Stimulated activated CD8-positive, alpha-beta memory T cell treated with anti-CD3 and anti-CD28 coated beads, Interleukin-4, amount 100 ng/mL, for 1 hour (primary cell): ENCODE measurements at places on chromosomes 12 and 14.

DNA sequence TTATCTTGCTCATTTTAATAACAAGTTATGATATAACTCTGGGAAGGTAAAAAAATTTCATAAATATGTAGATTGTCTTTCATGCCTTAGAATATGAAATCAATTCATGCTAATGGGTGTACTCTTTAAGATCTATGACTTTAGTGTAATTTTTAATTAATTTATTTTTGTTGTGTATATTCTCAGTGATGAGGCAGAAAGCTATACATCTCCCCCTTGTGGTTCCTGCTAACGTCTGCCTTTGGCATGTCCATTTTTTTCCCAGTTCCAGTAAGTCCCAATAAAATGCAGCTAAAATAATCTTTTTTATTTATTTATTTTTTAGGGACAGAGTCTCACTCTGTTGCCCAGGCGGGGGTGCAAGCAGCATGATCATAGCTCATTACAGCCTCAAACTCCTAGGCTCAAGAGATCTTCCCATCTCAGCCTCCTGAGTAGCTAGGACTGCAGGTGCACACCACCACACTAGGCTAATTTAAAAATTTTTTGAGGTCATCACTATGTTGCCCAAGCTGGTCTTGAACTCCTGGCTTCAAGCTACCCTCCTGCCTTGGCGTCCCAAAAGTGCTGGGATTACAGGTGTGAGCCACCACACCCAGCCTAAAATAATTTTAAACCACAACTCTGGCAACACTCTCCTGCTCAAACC lies 3.3 kb upstream of the CHURC1 start:
- no peak for DNase-seq

- no peak for DNase-seq
These were observed 195.5 kb downstream of the PPM1H start for GRCh38 chr12:62739266-62740015.

- DNase-seq: no peak
These were observed 42.6 kb downstream of the FRS2 start for GRCh38 chr12:69512820-69513219.

- DNase-seq: no peak
These were observed 7.4 kb downstream of the PAPLN start for GRCh38 chr14:73244541-73245290.

GRCh38 chr14:53924753-53925152 lies 31.9 kb downstream of the BMP4 start:
- DNase-seq: no peak

DNA sequence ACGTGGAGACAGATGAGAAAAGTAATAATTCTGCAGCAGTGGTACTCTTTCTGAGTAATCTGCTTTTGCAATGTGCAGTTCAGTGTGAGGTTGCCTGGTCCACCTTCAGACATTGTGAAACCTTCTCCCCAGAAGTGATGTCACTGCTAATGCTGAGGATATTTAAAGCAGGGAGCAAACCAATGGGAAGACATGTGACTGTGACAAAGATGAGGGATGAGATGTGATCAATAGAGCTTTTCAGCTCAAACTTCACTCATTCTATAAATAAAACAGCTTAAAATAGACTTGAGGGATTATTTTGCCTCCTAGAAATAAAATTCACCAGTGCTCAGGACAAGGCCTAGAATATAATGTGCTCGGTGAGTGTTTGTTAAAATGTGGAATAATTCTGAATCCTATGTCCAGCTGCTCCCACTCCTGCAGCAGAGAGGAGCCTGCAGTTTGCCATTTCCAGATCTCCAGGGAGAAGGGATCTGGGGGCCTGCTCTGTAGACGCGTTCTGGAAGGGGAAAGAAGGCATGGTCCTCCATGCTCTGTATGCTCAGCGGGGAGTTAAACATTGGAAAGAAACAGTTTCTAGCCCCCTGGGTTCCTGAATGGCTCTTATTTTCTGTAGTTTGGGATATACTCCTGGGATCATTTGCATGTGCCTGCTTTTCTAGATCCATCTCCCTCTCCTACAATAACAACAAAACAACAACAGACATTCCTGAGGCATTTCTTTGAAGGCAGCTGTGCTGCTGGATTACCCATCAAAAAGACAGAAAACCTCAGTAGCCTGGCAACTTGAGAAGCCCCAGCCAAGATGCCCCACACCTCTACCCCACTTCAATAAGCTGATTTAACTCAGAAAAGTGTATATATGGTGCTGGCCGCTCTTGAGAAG lies 8.9 kb downstream of the SLC7A8 start:
- DNase-seq: no peak

GRCh38 chr12:53234271-53234914 lies 2.4 kb upstream of the RARG start:
- DNase-seq: no peak

DNA sequence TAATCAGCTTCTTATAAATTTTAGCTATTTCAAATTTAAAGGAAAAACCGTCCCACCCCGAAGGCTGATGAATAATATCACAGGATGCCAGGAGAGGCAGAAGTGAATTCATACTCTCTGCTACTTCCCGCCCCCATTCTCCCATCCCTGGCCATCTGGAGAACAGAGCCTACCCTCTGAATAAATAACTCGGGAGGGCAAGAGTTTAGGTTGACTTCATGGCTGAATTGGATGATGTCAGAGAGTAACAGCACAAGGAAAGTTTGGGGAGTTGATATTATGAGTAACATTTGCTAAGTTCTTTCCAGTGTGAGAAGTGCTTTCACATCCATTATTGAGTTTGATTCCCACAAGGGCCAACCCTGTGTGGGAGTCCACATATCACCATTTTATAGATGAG lies 241.6 kb downstream of the EGLN3 start:
- no peak for DNase-seq

DNA sequence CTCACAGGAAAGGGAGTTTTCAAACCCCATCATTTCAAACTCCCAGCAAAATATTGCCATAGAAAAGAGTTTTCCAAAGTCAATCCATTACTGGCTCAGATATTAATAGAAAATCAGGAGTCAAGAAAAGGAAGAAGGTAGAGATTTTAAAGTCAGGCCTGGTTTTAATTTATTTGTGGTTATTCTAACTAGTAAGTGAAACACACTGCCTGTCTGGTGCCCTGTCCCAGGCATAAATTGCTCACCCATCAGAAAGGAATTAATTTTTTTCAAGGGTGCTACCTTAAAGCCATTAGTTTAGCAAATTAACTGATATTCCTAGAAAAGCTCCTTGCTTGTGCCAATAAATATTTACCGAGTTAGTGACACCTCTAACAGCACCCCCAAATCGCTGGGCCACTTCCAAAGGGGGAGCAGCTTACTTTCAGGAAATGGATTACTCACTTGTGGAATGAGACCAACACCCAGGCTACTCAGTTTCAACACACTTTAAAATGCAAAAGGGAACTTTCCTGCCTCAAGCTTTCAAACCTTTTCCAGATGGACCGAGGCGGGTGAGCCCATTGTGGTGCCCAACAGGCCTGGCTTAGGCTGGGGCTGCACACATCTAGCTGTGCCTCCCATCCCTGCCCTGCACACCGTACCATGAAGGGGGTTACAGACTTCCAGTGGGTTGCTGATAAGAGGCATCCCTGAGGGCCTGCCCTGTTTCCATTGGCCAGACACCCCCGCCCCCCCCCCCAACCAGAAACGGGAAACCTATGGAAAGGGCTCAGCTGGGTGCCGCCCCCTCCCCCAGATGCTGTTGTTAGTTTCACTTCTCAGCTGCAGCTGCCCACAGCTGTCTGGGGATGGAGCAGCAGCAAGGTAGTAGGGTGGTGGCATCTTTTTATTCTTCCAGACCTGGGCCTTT lies 117.2 kb downstream of the SAMD4A start:
- no peak for DNase-seq

- DNase-seq: no peak
These were observed at the start of gene HOXC12 for GRCh38 chr12:53954694-53955035. Gene HOXC12 (plus strand): TSS chr12:53954903. CDS start chr12:53954930, 27 bp downstream.

GRCh38 chr12:59383079-59383822 lies 212.6 kb upstream of the SLC16A7 start:
- DNase-seq: no peak

DNA sequence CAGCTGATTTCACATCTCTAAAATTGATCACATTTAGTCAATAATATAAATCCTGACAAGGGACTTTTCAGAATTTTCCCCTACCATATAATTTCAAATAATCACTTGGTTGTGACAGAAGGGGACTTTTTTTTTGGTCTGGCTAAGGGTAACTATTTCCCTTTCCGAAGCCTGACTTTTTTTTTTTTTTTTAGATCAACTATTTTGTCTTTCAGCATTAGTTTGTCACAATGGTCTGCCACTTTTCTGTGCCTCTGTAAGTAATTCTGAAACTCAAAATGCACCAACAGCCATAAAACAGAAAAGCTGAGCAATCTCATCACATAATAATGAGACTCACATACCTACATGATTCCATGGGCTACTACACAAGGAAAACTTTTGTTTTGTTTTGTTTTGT lies 266.4 kb downstream of the SSPN start:
- DNase-seq: no peak

GRCh38 chr12:87405918-87406317 lies 623.3 kb downstream of the C12orf50 start:
- no peak for DNase-seq

DNA sequence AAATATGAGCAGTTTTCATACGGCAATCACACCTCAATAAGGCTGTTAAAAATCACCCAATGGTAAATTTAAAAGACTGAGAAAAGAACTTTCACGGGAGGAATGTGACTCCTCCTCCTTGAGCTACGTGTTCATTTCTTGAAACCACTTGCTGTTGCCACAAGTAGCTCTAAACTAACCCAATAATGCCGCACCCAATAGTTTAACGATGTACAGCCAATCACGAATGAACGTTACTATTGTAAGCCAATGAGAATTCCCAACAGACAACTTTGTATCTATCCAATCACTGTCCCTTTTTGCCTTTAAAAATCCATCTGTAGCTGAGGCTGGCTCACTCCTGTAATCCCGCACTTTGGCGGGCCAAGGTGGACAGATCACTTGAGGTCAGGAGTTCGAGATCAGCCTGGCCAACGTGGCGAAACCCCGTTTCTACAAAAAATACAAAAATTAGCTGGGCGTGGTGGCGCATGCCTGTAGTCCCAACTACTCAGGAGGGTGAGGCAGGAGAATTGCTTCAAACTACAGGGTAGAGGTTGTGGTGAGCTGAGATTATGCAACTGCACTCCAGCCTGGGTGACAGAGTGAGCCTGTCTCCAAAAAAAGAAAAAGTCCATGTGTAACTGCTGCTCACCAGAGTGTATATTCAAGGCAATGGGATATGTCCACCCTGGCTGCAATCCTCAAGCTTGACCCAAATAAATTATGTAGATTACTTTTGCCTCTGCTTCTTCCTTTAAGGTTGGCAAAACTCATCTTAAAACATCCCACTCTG lies 24.4 kb upstream of the BTBD6 start:
- no peak for DNase-seq

GRCh38 chr14:71338153-71338552 lies 430.9 kb downstream of the PCNX1 start:
- DNase-seq: no peak

DNA sequence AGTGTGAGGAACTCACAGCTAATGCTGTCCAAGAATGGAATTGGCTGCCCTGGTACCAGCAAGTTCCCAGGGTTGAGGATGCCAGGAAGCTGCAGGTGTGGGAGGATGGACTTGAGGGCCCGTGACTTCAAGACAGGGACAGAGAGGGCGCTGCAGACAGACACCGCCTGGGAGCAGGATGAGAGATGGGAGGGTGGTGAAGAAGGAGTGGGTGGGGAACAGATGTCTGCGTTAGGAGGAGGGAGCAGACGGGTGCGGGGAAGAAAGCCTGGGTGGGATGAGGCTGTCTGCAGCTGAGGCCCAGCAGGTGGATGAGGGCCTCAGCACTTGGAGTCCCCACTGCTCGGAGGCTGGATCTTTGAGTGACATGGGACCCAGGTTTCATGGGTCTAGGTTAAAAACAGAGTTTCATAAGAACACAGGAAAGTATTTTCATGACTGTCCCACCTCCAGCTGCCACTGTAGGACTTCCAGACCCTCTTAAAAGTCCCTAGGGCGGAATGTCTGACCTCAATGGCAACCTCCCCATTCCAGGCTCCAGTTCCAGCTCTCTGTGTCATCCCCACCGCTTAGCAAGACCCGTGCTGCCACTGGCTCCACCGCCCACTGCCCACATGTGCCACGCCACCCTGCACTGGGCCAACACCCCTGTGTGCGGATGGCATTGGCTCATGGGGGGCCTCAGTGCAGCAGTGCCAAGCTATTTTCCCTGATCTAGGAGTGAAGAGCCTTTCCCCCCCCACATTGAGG lies 70.3 kb upstream of the SCN8A start:
- no peak for DNase-seq

- no peak for DNase-seq
These were observed 101.2 kb downstream of the PEBP1 start for GRCh38 chr12:118237052-118237665.

GRCh38 chr12:88361493-88361892 lies 218.8 kb downstream of the KITLG start:
- no peak for DNase-seq

- peak; percentile 14 for DNase-seq
These were observed 55.2 kb downstream of the FOS start for GRCh38 chr14:75333606-75334548.

- no peak for DNase-seq
These were observed 9.6 kb upstream of the PTPRB start for GRCh38 chr12:70646850-70647249.

GRCh38 chr14:63039866-63040265 lies 5.4 kb downstream of the KCNH5 start:
- no peak for DNase-seq

- no peak for DNase-seq
These were observed 176.3 kb upstream of the PARP11 start for GRCh38 chr12:4049298-4050080.

- no peak for DNase-seq
These were observed 160.8 kb downstream of the GXYLT1 start for GRCh38 chr12:41983856-41984255.

- no peak for DNase-seq
These were observed 672.9 kb upstream of the NOVA1 start for GRCh38 chr14:27270716-27271115.

DNA sequence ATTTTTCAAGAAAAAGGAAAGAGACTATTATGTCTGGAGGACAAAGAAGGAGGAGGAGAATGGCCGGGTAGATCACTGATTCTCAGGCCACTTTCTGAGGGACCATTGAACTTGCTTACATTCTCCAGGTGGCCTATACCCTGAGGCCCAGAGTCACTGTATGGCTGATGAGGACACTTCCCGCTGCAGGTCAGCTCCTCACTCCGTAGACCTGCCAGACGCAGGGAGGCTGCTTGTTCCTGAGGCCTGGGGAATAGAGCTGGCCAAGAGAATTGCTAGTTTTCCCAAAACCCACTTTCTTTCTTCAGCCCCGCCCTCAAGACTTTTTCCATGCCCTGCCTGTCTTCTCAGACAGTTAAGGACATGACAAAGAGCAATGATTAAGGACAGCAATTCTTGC lies 510.5 kb upstream of the TBX3 start:
- no peak for DNase-seq

- DNase-seq: no peak
These were observed 197.4 kb upstream of the ARID2 start for GRCh38 chr12:45532113-45532512.

DNA sequence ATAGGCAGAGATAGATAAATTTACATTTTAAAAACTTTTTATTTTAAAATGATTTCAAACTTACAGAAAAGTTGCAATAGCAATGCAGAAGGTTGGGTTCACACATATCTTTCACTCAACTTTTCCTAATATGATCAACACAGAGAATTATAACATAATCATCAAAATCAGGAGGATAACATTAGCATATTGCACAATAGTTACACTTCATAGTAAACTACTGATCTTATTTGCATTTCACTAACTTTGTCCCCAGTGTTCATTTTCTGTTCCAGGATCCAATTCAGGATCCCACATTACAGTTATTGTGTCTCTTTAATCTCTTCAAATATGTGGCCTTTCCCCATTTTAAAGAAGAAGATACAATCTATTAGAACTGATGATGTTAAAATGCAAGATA lies 115.4 kb upstream of the ETV6 start:
- DNase-seq: no peak
